ENCODE measurements at places on chromosomes 6 and 20.

DNA sequence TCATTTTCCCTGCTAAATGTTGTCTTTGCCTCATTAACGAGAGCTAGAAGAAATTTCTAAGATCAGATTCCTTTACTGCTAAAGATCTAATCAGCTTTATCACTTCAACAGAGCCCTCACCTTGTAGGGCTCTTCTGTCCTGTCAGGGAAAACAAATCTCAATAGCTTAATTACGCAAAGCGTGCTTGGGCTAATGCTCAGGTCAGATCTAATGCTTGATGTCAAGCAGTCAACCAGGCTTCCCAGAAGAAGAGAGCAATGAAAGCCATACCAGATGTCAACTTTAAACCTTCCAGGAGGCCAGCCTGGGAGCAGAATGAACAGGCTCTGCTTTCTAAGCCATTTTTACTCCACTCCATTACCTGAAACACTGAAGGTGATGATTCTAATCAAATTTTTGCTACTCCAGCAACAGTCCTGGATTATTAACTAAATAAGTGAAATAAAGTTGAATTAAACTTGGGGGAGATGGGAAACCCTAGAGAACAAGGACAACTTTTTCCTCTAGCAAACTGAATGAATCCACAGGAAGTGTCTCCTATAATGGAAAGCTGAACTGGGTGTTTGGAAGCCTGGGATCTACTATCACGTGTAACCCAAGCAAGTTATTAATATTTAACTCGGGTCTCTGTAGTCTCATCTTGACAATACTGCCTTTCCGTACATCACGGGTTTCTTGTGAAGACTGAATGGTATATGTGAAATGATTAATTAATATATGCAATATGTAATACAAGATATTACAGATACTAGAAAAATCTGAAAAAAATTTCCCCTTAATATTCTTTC, 273.7 kb downstream of the PTPRK start:
- no peak for DNase-seq

DNA sequence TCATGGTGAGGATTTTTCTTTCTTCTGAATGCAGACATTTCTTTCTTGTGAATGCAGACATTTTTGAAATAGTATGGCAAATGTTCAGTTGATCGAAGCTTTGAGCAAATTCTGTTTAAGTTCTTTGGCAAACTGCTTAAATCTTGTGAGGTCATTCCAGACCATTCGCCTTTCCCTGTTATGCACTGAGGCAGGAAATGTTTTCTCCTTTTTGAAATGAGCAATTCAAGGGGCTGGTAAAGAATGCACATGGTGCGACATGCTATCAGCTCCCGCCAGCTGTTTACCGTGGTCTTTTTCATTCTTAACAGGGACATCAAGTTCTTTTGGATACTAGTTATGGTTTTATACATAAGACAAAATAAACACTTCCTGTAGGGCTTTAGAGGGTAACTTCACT, 112.0 kb upstream of the CCN2 start:
- DNase-seq, result peak; percentile 29

GRCh38 chr20:22575087-22575721, 9.2 kb downstream of the FOXA2 start:
- DNase-seq, result no peak

- peak; percentile 69 for DNase-seq
Measured at GRCh38 chr6:160930547-160931377, 60.8 kb upstream of the MAP3K4 start.

- no peak for DNase-seq
Measured at GRCh38 chr6:11632795-11633511, 95.4 kb downstream of the TMEM170B start.

DNA sequence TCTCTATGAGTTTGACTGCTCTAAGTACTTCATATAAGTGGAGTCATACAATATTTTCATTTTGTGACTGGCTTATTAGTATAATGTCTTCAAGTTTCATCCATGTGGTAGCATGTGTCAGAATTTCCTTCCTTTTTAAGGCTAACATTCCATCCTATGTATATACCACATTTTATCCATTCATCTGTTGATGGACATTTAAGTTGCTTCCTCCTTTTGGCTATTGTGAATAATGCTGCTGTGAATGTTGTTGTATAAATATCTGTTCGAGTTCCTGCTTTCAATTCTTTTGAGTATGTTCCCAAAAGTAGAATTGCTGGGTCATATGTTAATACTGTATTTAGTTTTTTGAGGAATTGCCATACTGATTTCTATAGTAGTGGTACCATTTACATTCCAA, 79.5 kb downstream of the PTPRA start:
- DNase-seq, result peak; percentile 15

GRCh38 chr20:24546232-24546892, 76.9 kb downstream of the SYNDIG1 start:
- peak; percentile 7 for DNase-seq

DNA sequence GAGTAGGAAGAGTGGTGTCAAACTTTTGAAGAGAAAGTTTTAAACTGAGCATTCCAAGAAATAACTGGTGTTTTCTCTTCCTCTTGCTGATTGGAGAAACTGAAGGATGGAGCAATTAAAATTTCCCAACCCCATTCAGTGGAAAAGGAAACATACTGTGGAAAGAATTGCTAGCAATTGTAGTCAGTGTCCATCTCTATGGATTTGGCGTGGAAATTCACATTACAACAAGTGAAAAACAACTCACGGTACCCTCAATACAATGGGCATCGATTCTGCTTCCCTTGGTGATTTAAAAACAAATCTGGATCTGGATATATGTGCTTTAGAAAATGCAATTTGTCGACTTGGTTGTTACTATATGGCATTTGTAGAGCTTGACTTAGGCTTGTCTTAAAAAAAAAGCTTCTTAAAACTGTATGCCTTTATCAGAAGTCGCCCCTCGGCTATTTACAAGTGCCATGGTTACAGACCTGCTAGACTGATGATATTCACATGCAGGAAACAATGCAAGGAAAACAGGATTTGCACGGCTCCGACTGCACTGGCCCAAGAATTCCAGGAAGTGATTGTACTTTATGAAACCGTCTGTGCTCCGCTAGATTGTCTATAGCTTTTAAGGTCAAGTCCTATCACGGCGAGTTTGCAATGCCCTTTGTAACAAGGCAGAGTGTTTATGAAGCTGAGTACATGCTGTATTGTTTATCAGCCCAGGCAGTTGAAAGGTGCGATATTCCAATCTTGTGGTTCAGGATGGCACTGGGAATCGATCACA, 131.7 kb upstream of the PHACTR1 start:
- no peak for DNase-seq

DNA sequence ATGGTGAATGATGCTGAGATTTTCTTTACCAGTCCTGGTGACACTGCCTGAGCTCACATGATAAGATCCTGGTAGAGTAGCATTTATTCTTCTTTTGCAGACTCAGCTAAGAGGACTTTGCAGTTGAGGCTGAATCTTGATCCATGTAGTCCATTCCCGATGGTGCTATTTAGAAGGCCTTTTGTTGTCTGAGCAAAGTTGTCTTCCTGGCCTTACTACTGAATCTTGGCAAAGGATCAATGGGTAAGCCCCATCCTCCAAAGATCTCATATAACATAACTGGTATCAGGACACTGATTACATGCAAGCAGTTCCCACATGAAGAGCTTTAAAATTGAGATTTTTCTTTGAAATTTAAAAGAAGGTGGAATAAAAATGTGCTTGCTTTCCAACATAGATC, 291.6 kb downstream of the SOX4 start:
- no peak for DNase-seq

GRCh38 chr20:10660661-10661060, 13.1 kb downstream of the JAG1 start:
- DNase-seq, result no peak

DNA sequence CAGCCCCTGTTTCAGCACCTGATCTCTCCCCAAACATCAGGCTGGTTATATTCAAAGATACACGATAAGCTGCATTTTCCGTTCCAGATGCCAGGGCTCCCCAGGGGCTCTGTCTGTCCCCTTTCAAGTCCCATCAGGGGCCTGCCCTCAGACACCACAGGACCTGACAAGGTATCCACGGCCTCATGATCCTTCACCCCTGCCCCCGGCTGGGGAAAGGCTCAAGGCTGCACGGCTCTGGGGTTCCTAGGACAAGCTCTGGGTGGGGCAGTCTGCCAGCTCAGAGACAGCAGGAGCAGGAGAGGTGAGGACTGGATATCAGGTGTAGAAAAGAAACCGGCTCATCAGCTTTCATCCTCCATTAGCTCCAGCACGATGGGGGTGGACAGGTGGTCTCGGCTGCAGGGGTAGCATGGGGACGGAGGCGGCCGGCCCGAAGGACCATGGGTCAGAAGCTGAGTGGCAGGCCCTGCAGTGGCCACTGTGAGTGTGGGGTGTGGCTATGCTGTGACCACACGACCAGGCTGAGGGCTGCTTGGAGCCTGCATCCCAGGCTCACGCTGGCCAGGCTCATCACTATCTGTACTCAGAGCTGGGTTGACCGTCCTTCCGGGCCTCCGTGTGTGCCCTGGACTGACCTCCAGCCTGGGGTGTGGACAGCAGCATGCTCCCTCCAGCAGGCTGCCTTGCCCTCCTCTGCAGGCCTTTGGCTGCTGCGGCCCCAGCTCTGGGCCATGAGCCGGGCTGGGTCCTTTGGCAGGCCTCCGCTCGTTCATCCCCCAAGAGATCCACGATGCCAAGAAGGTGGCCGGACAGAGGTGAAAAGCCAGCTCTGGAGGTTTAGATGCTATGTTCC, 386.2 kb downstream of the THBS2 start:
- no peak for DNase-seq

GRCh38 chr6:147716434-147716833, 207.9 kb downstream of the SAMD5 start:
- no peak for DNase-seq

DNA sequence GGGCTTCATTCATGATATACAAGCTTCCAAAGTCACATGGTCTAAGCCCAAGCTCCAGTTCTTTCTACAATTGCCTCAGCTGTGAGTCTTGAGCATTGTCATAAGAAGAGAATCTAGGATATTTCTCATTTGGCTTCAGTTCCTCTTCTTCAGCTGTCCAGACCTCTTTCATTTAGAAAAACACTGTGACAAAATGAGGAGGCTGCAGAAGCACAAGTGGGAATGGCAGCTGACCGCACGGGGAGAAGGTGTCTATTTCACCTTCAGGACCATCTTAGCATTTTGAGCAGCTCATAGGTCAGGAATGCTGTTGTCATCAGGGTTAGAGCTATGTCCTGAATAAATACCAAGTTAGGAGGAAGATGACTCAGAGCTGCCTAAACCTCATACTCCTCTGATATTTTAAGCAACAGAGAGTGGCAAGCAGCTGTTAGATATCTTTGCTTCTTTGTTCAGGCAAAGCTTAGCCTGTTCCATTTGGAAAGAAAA, 390.1 kb upstream of the CITED2 start:
- DNase-seq, result peak; percentile 73

DNA sequence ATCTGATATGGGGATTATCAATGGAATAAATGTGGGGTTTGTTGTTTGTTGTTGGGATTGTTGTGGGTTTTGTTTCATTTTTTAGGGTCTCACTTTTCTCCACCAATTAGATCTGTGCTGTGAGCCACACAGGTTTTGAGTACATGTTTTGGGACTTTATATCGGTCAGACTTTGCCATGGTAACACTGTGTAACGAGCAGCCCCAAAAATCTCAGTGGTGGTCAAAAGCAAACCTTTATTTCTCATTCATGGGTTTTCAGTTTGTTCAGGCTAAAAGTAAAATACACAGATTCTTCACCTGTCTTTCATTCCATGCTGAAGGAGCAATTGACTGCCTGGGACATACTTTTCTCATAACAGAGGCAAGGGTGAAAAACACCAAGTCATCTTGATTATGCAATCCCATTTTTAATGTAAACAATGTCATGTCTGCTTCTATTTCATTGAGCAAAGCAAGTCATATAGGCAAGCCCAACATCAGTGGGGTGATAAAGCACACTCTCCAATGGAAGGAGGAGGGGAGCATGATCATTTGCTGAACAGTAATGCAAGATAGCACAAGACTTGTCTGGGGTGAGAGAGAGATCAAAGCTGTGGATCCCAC, 101.1 kb upstream of the PLCB4 start:
- DNase-seq, result peak; percentile 7

GRCh38 chr6:30895343-30895742, 11.0 kb downstream of the DDR1 start:
- DNase-seq, result no peak

DNA sequence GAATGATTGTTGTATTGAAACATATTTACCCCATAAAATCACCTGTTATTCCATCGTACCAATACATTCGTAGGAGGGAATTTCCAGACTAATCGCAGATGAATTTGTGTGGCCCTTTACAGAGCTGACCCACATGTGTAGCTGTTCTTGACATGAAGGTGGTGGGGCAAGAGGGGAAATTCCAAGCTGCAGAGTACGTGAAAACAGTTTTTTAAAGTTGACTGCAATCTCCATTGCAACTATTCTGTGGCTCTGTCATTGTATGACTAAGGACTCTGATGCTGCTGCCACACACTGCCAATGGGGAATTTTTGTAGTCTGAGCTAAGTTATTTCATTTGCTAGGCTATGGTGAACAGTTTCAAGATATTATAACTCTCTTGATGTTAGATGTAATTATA, 46.4 kb upstream of the ADTRP start:
- no peak for DNase-seq

DNA sequence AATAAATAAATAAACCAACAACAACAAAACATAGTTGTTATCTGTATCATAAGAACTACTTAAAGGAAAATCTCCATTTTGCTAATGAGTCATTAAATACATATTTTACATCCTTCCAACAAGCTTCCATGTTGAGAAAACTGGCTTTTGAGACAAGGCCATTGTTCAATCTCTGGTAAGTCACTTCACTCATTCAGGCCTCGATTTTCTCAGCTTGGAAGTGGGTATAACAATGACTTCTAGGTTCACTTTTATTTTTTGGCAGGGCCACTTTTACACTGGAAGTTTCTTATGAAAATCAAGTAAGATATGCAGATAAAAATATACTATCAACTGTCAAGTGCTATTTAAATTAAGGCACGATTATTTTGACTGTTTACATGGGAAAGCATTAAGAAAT, 30.0 kb downstream of the WRNIP1 start:
- no peak for DNase-seq

DNA sequence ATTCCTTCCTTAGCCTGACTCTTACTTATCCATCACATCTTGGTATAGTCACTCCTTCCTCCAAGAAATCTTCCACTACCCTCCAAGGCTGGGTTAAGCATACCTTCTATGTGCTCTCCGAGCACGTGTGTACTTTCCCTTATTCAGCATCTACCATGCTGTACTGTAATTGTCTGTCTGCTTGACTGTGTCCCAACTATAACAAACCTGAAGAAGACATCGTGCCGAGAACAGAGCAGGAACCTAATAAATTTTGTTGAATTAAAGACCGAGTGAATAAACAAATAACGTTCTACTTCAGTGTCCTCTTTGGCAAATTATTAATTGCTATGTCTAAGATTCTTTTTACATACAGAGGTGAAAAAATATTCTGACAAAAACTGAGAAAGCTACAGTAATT, 35.8 kb downstream of the USP49 start:
- no peak for DNase-seq

- no peak for DNase-seq
Measured at GRCh38 chr6:110439356-110439755, 24.0 kb upstream of the DDO start.

DNA sequence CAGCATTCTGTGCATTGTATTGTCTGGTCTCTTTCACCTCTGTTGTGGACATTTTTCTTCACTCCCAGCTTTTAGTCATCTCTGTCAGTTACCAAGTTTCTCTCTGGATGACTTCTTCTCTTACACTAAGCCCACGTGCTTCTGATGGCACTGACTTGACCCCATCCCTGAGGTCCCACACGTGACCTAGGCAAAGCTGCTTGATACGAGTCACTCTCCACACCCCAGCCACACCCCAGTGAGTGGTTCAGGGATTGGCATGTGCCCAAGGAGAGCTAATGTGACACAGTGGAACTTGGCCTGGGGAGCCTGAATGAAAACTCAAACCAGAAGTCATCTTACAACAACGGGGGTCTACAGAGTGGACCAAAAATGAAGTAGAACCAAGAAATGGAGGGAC, 32.2 kb downstream of the HTR1E start:
- DNase-seq, result peak; percentile 30
